ENCODE measurements at places on chromosomes 1 and 21.

GRCh38 chr1:100597784-100598183 lies 59.8 kb downstream of the GPR88 start:
- DNase-seq = no peak

- DNase-seq = no peak
These were observed 181.1 kb upstream of the GREM2 start for GRCh38 chr1:240792915-240793529.

GRCh38 chr1:50427086-50427817 lies 4.0 kb upstream of the DMRTA2 start:
- no peak for DNase-seq

DNA sequence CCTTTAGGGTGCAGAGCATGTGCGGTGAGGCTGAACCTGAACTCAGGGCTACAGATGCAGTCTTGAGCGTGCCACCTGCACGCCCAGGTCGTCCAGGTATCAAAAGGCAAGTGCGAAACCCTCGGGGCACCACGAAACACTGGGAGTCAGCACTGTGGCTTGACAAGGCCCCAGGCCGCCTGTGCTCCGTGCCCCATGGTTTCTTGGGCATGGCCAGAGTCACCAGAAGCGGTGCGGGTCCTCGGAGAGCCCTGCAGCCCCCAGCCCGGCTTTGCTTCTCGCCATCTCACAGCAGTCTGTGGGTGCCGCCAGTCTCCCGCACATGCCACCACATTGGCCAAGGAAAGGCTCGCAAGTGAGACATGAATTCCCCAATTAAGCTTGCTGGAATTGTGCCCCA lies 117.3 kb downstream of the PGBD5 start:
- no peak for DNase-seq

GRCh38 chr1:82455342-82455741 lies 654.6 kb downstream of the ADGRL2 start:
- no peak for DNase-seq

DNA sequence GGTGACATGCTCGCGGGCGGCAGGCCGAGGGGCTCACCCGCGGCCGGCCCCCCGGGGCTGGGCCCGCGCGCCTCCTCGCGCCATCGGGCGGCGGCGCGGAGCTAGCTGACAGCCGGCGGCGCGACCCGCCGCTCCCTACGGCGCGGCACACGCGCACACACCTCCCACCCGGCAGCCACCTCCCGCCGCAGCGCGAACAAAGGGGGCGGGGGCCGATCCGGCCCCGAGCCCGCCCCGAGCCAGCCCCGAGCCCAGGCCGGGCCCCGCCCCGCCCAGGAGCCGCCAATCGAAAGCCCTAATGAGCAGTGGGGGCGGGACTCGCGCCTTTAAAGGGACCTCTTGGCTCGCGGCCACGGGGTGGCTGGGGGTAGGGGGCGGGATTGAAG lies at the start of gene KIF21B:
Gene KIF21B (minus strand): TSS at position 198 of the 386 bp plus-strand sequence. CDS start 331 bp downstream, outside the sequence.
- no peak for DNase-seq

DNA sequence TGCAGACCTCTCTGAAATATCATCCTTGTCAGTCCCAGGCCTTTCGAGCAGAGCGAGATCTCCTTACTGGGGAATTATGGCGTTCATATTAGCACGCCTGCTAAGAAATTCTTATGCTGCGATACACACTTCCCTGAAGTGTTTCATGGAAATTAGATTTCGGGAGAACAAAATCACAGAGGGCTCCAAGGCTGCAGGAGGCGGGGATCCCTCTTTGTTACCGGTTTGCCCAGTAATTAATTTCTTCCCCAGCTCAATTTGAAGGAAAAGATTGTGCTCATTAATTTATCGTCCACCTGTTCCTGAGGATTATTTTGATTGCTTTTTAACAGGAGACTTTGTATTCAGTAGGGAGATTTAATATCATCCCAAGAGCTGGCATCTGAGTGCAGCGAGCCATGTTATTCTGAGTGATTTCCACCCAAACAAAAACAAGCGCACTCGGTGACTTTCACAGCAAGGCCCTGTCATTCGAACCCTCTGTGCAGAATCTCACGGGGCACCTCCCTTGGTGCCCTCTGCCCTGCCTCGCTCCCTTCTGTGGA lies 202.3 kb upstream of the GALNT2 start:
- no peak for DNase-seq

- no peak for DNase-seq
These were observed 30.5 kb upstream of the ZNF496 start for GRCh38 chr1:247362153-247362552.

- DNase-seq = no peak
These were observed 126.2 kb downstream of the RASAL2 start for GRCh38 chr1:178220094-178220493.

GRCh38 chr1:59549903-59550302 lies 253.0 kb downstream of the FGGY start:
- DNase-seq = no peak

GRCh38 chr1:31657972-31658510 lies 13.4 kb upstream of the PEF1 start:
- DNase-seq = no peak

- no peak for DNase-seq
These were observed 10.5 kb downstream of the CEP104 start for GRCh38 chr1:3846541-3846940.

DNA sequence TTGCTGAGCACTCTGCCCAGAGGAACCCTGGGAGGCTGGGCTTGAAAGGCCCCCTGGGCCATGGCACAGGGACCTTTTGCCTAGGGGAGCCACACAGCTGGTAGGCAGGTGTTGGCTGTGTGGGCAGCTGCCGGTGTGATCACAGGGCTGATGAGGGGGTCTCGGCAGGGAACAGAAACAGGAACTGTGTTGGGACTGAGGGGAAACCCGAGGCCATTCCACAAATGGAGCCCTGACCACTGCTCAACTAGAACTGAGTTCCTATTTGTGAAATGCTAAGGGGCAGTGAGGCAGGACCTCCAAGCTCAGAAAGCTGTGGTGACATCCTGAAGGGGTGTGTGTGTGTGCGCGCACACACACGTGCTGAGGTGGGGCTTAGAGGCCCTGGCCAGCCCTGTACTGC lies 6.4 kb upstream of the THEM5 start:
- DNase-seq = no peak
